Hematopoietic multipotent progenitor cell (in vitro differentiated cells): ENCODE measurements at places on chromosomes 5 and 9.

DNA sequence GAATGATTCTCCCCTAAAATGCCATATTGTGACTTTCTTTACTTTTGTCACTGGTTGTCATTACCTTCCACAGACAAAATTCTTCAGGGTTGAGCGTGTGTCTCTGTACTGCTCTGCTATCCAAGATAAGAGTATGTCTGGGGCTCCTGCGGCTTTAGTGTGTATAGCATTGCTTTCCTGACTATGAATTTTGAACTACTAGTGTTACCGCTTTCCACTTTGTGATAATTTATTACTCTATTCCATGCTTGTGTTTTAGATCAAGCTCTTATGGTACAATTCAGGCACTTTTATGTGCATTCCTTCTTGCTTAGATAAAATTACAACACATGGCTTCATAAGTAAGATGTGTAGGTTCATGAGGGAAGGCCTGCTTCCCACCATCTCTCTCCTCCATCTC, 51.5 kb upstream of the MEF2C start:
- no peak for DNase-seq

DNA sequence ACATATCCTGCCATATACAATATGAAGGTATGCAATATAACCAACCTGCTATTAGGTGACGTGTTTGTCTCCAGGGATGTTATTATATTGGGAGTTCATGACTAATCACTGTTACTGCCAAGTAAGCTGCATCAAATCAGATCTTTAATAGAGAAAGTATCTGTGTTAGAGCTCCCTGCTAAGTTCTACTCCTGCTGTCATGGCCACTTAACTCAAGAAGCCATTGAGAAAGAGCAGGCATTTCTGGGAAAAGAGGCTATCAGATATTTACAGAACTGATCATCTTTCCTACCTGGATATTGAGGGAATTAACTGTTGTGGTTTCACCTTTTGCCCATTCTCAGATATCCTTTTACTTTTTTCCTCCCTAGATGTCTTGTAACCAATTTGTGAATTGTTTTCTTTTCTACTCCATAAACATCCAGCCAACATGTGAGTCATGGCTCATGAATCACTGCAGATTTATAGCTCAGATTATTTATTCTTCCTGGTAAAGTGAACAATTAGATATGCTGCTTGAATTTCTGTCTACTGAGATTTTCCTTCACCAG, 634.8 kb upstream of the FAM174A start:
- DNase-seq: no peak

- no peak for DNase-seq
These were observed 184.7 kb downstream of the HSPA4 start for GRCh38 chr5:133236541-133236951.

- DNase-seq: no peak
These were observed 18.2 kb downstream of the NRG2 start for GRCh38 chr5:140024928-140025327.

DNA sequence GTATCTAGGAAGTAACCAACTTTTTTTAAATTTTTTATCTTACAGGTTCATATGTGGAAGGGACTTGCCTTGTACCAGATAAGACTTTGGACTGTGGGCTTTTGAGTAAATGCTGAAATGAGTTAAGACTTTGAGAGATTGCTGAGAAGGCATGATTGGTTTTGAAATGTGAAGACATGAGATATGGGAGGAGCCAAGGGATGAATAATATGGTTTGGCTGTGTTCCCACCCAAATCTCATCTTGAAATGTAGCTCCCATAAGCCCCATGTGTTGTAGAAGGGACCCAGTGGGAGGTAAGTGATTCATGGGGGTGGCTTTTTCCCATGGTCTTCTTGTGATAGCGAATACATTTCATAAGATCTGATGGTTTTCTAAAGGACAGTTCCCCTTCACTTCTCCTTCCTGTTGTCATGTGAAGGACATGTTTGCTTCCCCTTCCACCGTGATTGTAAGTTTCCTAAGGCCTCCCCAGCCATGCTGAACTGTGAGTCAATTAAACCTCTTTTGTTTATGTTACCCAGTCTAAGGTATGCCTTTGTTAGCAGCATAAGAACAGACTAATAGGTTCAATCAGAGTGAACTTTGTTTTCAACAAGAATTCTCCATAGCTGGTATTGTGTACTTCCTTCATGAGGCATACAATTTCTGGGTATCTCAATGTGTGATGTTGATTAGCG, 535.6 kb upstream of the MEF2C start:
- DNase-seq: peak; percentile 28
